ENCODE measurements at places on chromosomes 16 and 17. TPM values are rescaled to one million over a fixed set of nuclear protein-coding genes. Genes with fewer than 3 reads are reported as not detected.

- no peak for DNase-seq
Measured at GRCh38 chr16:86952769-86953168, 364.4 kb downstream of the C16orf95 start.

- no peak for DNase-seq
Measured at GRCh38 chr17:69223809-69224208, 4.8 kb downstream of the ABCA10 start.

GRCh38 chr16:84950906-84951305 lies 60.4 kb downstream of the ZDHHC7 start:
- peak; percentile 53 for DNase-seq

DNA sequence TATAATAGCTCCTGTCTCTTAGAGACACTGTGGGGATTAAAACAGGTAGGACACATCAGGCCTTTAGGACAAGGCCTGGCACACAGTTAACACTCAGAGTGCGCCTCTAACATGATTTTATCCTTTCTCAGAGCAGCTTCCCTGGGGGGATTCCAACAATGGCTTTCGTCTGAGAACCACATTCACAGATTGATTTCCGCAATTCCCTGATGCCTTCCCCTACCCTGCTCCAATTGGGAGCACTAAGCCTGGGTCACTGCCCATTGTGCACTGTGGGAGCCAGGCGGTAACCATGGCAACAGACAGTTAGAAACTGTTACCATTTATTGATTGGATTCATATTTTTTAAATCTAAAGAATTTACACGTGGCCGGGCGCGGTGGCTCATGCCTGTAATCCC lies 5.9 kb upstream of the ALKBH5 start:
- DNase-seq = no peak

GRCh38 chr17:70261170-70261569 lies 91.8 kb downstream of the KCNJ2 start:
- DNase-seq = no peak

The OR3A3 gene
- not detected for total RNA-seq

The MC1R gene
- total RNA-seq = 5.0 TPM

The ZNF597 gene
- total RNA-seq = 2.4 TPM

The TVP23A gene
- total RNA-seq = not detected

The TMEM100 gene
- total RNA-seq = not detected

Measured in activated CD8-positive, alpha-beta T cell treated with anti-CD3 and anti-CD28 coated beads, Interleukin-2, amount 10 ng/mL, durations not matched to agents 7 days and 5 days (primary cell).